ENCODE measurements at places on chromosomes 2 and 18.

- DNase-seq: no peak
Observed at GRCh38 chr18:23972453-23972852, 42.1 kb upstream of the TTC39C start.

GRCh38 chr2:19651466-19651865 is 250.3 kb downstream of the TTC32 start:
- no peak for DNase-seq

GRCh38 chr2:119487434-119488244 is 36.6 kb downstream of the SCTR start:
- no peak for DNase-seq

DNA sequence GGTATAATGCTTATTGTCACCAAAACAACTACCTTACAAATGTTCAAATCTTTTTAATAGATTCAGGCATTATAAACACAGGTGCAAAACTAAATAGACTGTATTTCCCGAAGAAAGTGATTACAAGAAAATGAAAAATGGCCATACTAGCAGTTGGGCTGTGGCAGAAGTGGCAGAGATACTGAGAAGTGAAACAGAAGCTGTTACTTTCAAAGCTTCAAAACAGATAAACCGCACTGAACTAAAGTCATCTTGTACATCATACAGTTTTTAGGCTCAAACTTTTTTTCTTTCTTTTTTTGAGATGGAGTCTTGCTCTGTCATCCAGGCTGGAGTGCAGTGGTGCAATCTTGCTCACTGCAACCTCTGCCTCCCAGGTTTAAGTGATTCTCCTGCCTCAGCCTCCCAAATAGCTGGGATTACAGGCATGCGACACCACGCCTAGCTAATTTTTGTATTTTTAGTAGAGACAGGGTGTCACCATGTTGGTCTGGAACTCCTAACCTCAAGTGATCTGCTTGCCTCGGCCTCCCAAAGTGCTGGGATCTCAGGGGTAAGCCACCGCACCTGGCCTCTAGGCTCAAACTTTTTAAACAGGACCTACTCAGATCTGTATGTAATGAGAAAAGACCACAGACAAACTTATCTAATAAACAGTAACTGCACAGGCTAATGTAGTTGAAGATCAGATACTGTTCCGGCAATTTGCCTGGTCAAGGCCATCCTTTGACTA is 77.9 kb upstream of the SATB2 start:
- no peak for DNase-seq

- no peak for DNase-seq
Observed at GRCh38 chr2:226782092-226782713, 17.4 kb downstream of the IRS1 start.

GRCh38 chr2:224722770-224723169 is 6.6 kb upstream of the CCDC195 start:
- no peak for DNase-seq

DNA sequence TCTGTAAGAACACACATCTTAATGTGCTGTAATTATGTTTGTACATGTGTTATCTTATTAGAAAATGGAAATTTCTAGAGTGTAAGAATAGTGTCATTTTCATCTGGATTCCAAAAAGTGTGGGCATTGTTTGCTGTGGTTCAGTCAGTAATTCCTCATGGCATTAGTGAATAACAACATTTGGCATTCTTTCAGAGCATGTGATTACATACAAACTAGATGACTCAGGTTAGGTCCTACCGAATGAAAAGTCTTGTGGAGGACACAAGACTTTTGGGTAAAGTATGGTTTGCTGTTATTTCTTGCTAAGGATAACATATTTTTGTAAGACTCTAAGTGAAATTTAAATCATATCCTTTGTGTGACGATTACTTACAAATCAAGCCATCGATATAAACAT is 593.1 kb upstream of the NRXN1 start:
- DNase-seq: no peak

- no peak for DNase-seq
Observed at GRCh38 chr2:157843935-157844334, 32.2 kb downstream of the ACVR1 start.

- no peak for DNase-seq
Observed at GRCh38 chr2:233375490-233376314, 21.4 kb downstream of the DGKD start.

DNA sequence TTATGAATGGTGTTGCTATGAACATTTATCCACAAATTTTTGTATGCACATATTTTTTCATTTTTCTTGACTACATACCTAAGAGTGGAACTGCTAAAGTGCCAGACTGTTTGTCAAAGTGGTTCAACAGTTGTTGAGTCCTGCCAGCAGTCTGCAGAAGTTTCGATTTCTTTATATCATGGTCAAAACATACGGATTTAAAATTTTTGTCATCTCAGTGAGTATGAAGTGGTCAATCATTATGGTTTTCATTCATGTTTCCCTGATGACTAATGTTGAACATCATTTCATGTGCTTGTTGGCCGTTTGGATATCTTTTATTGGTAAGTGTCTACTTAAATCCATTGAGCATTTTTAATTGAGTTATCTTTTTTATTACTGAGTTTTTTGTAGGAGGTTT is 39.2 kb downstream of the CCDC138 start:
- no peak for DNase-seq

DNA sequence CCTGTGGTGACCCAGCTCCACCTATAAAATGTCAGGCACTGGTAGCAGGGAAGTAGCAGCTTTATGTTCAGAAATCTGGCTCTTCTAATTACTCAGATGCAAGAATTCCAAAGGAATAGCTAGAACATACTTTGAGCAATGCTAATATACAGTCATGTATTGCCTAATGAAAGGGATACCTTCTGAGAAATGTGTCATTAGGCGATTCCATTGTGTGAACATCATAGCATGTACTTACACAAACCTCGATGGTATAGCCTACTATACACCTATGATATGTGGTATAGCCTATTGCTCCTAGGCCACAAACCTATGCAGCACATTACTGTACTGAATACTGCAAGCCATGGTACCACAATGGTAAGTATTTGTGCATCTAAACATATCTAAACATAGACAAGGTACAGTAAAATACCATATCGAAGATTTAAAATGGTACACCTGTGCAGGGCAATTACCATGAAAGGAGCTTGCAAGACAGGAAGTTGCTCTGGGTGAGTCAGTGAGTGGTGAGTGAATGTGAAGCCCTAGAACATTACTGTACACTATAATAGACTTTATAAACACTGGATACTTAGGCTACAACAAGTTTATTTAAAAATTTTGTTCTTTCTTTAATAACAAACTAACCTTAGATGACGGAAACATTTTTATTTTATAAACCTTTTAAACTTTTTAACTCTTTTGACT is 50.3 kb upstream of the ETAA1 start:
- DNase-seq: no peak

GRCh38 chr2:102137138-102137537 is 5.4 kb upstream of the IL1R1 start:
- no peak for DNase-seq

DNA sequence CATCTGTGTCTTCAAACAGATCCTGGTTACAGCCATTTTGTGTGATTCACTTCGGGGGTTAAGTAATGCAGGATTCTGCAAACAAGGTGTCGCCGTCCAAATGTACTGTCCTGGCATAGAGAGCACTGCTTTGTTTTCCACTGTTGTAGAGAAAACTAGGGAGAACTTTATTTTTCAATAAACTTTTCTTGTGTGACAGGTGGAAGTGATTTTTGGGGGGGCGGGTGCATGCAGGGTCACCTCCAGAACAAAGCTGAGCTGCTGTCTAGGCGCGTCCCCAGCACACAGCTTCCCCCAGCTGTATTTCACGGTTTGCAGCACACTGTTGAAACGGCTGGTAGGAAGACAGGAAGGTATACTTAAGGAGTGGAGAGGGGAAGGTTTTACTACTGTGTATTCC is 200.6 kb downstream of the MGAT5 start:
- no peak for DNase-seq

- no peak for DNase-seq
Observed at GRCh38 chr18:25704071-25704470, 352.1 kb upstream of the ZNF521 start.

DNA sequence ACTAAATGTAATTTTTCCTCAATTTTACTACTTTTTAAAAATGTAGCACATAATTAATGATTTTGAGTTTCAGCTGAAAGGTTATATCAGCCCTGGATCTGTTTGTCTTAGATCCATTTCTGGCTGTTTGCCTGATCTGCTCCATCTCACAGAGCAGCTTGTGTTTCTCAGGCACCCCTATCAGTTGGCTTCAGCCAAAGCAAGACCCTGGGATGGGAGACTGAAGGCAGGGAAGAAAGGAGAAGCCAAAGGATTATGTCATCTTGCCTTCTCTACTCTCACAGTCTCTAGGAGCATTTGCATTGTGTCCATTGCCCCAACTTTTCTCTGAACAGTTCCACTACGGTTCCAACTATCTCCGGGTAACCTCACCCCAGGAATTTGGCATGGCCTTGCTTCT is 110.5 kb downstream of the CCDC148 start:
- no peak for DNase-seq

GRCh38 chr2:111702804-111703196 is 181.2 kb downstream of the ANAPC1 start:
- no peak for DNase-seq

GRCh38 chr2:85413592-85414420 is 3.6 kb upstream of the CAPG start:
- DNase-seq: no peak

DNA sequence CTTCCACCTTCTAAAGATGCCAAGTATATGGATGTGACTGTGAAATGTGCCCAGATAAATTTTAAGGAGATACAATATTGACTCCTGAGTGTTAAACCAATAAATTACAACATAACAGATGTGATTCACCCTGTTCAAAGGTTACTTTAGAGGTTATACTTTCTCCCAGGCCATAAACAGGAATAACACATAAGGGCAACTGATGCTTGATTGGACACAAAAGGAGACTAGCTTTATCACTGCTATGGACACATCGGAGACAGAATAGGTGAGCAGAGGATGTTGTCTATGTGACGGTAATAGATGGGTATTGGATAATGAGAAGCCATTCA is 31.9 kb upstream of the SLC25A52 start:
- no peak for DNase-seq

- no peak for DNase-seq
Observed at GRCh38 chr2:195121341-195121740, 535.7 kb upstream of the SLC39A10 start.

- DNase-seq: no peak
Observed at GRCh38 chr2:234446404-234447076, 50.3 kb downstream of the ARL4C start.

DNA sequence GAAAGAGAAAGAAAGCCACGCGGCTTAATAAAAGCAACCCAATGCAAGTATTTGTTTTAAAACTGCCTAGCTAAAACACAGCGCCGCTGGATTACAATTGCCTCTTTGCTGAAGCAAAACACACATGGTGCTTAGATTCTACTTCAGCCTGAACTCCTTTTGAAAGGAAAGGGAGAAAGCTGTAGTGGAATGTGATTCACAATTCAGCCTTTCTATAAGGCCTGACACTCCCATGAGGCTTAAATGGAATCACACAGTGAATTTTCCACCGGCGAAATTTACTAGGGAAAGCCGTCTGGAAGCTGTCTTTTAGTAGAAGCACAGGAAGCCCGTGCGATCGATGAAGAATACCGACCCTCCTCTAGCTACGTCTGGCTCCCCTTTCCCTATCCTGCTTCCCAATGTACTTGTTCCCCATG is 348.0 kb downstream of the DLGAP1 start:
- DNase-seq: no peak

DNA sequence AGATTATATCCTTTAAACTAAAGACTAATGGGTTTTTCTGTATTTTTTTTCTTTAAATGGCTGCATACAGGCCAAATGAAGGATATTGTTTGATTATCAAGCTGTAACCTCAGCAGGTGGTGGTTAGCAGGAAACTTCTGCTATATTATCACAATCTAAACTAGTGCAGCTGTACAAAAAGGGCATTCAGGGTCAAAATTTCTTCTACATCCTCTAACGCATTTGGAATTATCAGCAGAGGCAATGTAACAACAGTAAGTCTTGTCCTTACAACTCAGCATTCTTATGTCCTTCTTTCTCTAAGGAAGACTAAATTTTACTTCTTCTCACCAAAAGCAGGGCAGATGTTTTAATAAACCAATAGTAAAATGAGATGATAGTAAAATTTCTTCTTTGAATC is 135.8 kb upstream of the FN1 start:
- no peak for DNase-seq
